Stimulated activated CD8-positive, alpha-beta memory T cell treated with anti-CD3 and anti-CD28 coated beads, Interleukin-2, amount 100 ng/mL, for 1 hour (primary cell): ENCODE measurements at places on chromosomes 12 and 14.

GRCh38 chr14:34172173-34172451 lies 221.2 kb upstream of the EGLN3 start:
- DNase-seq: no peak

- no peak for DNase-seq
Measured at GRCh38 chr12:109772622-109773321, 59.1 kb downstream of the FAM222A start.

GRCh38 chr12:66831495-66831894 lies 152.6 kb upstream of the GRIP1 start:
- DNase-seq: no peak

DNA sequence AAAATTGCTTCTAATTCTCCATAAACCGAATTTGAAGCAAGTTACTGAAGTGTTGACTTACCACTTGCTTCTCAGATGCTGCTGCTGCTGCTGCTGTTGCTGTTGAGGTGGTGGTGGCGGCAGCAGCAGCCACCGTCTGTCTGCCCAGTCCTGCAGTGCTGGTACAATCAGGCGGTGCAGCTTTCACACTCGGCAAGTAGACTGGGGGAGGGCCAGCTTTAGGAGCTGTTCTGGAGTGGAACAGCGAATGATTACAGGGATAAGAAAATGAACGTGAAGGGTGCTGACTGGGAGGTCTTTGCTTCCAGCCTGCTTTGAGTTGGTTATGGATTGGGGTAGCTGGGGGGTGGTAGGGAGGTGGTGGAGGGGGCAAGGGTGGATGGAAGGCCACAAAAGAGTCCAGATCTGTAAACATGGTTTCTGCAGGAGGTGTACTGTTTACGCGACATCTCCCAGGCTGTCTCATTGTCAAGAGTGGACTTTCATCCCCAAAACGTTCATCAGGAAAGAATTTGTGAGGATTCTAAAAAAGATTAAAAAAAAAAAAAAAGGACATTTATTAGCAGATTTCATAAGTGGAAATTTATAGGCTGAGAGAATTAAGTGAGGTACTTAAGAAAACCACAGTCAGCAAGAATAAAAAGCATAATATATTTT lies 38.8 kb downstream of the UBR7 start:
- no peak for DNase-seq

- no peak for DNase-seq
Measured at GRCh38 chr12:102950107-102950949, 7.1 kb upstream of the ASCL1 start.

- no peak for DNase-seq
Measured at GRCh38 chr12:26648584-26648983, 184.4 kb downstream of the ITPR2 start.

DNA sequence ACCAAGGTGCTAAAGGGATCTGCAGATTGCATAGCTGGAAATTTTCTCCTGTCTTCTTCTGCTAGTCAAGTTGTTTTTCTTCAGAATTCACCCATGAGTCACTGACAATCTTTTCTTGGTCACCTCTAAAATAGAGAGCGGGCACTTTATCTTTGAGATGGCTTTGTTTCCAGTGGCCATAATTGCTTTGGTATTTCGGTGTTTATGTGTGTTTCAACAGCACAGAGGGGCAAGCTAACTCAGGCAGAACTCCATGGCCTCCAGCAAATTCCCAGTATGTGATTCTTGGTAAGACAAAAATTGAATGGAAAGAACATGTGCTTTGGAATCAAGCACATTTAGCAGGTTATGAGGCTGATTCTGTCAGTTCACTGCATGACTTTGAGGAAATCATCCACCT lies 656.8 kb downstream of the VRK1 start:
- no peak for DNase-seq

- no peak for DNase-seq
Measured at GRCh38 chr12:13576935-13577500, 380.5 kb downstream of the EMP1 start.

DNA sequence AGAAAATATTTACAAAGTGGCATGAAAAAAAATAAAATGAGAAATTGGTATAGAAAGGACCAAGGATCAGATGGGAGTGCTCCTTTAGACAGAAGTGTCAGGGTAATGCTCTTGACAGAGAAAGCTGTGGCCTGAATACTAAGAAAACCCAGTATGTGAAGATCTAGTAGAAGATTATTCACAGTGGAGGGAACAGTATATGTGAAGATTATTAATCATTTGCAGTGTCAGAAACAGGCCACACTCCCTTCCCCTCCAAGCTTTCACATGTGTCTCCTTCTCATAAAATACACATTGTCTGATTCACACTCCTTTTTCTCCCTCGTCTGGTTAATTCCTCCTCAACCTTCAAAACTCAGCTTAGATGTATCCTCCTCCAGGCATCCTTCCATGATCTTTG lies 41.3 kb downstream of the CAPS2 start:
- no peak for DNase-seq

DNA sequence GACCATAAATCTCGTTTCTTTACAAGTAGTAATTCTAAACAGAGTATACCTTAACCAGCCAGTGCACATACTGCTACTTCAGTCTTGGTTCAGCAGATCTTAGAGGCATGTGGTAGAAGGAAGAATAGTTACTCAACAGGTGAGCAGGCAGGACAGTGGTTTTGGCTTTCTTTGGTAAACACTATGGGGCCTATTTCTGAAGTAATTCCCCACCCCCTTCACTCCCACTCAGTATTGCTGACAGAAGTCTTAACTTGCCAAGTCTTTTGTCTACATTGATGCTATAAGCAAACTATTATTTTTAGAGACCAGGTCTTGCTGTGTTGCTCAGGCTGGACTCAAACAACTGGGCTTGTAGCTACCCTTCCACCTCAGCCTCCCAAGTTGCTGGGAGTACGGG lies 68.5 kb downstream of the FBXO34 start:
- no peak for DNase-seq
